ENCODE measurements at places on chromosomes 1 and 21.

DNA sequence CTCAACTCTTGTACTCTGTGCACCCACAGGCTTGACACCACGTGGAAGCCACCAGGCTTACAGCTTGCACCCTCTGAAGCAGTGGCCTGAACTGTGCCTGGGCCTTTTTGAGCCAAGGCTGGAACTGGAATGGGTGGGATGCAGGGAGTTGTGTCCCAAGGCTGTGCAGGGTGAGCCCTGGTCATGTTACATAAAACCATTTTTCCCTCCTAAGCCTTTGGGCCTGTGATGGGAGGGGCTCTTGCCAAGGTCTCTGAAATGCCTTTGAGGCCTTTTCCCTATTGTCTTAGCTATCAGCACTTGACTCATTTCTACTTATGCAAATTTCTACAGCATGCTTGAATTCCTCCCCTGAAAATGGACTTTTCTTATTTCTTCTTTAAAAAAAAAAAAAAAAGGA, 14.1 kb downstream of the VN1R5 start:
- no peak for DNase-seq

DNA sequence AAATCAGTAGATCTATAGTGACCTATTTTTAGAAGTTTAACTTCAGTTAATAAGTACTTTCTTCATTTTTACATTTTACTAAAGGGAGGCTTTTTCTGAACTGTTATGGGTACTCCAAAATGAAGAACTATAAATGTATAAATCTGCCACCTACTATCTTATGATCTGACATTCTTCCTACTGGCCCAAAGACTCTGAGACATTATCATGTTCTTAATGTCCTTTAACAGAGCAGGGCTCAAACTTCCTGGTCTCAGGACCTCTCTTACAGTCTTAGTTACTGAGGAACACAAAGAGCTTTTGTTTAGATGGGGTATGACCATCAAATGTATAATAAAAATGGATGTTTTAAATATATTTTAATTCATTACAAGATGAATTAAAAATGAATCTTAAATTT, 8.9 kb downstream of the TRIM33 start:
- DNase-seq, result no peak

- DNase-seq, result no peak
Observed at GRCh38 chr21:35974775-35975174, 85.6 kb downstream of the SETD4 start.

DNA sequence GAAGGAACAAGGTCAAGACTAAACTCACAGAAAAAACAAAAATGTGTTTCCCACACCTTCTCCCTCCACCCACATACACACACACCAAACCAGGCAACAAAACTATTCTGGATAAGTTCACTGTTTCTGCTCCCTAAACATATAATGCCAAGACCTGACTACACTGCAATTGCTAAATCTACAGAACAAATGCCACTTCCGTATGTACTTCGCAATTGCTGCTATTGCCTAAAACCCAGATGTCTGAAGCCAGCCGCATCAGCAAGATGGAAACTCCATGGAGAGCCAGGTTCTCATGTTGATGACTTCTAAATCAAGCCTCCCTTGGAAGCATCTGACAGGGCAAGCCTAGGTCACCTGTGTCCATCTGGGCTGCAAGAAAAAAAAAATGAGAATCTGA, 8.3 kb upstream of the AIM2 start:
- no peak for DNase-seq

- no peak for DNase-seq
Observed at GRCh38 chr1:212975111-212975918, 25.0 kb downstream of the VASH2 start.

GRCh38 chr1:40092706-40093639, 4.1 kb downstream of the PPT1 start:
- DNase-seq, result no peak

DNA sequence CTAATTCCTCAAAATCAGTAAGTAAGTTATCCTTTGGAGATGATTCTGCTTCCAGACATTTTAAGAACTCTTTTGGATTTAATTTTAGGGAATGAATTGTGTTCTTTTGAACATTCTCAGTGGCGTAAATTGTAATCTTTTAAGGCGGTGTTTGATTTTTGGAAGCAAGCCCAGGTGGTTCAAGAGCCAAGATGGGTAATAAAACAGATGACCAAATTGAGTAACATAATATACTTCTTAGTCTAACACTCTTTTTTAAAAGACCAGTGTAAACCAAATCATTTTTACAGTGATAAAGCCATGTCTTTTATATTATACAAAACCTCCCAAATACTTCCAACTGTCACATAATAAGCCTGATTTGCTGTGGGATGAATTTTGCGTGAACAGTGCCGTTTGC, 133.8 kb downstream of the LRRC40 start:
- DNase-seq, result no peak

Measured in CD4-positive, alpha-beta memory T cell (primary cell).